ENCODE measurements at places on chromosomes 5 and 9. TPM values are rescaled to one million over a fixed set of nuclear protein-coding genes. Genes with fewer than 3 reads are reported as not detected.

The STPG3 gene
- total RNA-seq: not detected

DNA sequence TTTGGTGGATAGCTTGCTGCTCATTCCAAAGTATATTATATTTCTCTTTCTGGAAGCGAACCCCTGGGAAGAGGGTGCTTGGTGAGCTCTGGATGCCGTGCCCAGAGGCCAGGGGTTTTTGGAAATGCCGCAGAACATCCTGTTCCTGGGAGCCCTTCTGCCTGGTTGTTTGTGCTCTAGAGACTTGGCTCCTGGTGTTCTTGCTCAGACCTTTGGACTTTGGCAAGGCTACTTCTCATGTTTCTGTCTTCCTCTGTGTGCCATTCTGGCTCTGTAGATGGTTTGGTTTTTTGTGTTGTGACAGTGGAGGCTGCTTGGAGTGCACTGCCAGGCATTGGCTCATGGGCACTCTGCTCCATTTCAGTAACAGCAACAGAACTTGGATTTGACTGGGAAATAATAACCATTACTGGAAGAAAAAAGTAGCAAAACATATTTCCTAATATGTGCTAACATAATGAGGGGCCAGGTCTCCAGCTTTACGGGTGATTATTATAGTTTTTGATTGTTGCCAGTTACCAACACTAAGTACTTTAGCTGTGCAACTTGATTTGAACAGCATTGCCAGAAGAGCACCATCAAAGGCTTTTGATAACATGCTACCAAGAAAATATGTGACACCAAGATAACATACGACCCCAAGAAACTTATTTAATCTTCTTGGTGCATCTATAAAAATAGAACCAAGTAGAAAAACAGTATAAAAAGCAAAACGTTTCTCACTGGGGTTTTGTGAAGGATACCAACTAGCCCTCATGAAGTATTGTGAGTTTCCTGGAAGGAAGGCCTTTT lies 94.2 kb downstream of the PCSK1 start:
- DNase-seq: no peak

The HAPLN1 gene
- not detected for total RNA-seq

DNA sequence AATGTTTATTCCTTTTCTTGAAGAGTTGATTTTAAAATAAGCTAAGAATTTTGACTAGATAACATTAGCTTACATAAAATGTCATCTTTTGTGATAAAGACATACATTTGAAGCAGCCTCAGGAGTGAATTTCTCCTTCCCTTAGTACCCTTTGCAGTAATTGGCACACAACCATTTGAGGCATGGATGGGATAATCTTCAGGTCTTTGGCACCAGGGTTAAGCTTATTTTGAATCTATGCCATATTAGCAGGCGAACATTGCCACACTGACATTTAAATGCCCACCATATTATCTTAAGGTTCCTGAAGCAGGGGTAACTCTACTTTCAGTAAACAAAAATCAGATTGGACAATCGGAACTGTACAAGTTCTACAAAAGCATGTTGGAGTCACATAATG lies 126.0 kb downstream of the NR3C1 start:
- no peak for DNase-seq

The FCN1 gene
- total RNA-seq: not detected

DNA sequence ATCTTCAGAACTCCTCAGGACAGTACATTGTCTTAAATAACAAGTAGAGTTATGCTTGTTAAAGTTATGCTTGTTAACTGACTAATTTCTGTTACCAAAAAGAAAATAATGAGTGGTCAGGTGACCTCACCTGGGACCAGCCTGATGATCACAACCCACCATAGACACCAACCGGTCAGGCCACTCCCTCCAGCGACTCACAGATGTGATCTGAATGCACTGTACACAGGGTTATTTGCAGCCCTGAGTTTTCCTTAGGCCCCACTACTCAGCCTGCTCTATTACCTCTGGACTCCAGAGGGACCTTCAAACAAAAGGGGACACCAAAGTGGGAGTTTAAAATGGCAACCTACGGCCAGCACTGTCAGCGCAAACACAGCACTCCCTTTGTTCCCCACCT lies 55.3 kb downstream of the ARSB start:
- DNase-seq: no peak

All from activated T-cell treated with anti-CD3 and anti-CD28 coated beads, Interleukin-2, amount 50 U/mL, for 4 hours (primary cell).